Stimulated activated CD4-positive, alpha-beta T cell treated with anti-CD3 and anti-CD28 coated beads, Interleukin-1b, Interleukin-23, amount 100 ng/mL, for 24 hours (primary cell): ENCODE measurements at places on chromosomes 13 and 19.

DNA sequence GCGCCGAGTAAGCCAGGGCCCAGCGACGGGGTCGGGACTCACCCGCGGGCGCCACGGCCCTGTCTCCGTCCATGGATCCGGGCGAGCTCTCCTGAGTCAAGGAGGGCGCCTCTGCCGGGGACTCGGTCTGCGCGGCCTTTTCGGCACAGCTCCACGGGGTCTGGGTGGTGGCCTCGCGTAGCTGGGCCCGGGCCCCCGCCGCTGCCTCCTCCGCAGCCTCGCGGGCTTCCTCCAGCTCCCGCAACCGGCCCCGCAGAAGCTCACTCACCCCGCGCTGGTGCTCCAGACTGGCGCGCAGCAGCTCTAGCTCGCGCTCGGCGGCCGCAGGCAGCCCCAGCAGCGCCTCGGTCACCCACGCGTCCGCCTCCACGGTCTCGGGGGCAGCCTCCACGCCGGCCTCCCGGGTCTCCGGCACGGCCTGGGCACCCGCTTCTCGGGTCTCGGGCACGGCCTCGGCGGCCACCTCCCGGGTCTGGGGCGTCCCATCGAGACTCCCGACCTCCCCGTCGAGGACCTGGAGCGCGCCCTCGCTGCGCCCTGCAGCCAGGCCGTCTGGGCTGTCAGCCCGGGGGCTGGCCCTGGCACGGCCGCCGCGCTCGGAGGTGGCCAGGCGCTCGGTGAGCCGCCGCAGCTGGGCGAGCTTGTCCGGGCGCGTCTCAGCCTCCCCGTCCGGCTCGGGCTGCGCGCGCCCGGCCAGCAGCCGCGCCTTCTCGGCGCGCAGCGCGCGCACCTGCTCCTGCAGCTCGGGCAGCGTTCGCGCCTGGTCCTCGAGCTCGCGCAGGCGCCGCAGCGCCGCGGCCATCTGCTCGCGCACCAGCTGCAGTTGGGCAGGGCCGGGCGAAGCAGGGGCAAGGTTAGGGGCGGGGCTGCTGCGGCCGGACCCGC lies 8.4 kb downstream of the KANK3 start:
- no peak for DNase-seq

DNA sequence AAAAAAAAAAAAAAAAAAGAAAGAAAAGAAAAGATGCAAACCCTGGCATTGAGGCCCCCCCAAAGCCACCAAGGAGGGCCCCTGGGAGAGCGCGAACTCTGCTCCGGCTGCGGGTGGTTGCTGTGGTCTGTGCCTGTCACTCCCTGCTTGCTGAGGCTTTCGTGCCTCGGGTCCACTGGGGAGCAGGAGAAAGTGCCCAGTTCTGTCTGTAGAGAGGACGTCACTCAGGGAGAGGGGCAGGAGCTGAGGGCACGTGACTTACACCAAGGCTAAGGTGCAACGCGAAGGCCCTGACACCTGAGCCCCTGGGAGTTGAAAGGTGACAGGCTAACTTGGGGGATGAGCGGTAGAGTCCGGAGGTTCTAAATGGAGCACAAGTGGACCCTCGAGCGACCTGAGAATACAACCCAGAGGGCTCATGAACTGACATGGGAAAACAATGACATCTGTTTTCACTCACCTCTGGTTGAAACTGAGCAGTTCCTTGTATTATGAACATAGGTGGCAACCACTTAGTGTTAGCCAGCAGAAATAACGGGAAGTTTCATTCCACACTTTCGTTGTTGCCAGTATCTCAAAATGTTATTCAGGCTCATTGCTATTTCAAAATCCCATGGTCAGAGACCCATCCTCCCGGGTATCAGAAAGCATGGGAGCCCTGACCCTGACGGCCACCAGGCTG lies 69.2 kb upstream of the TM9SF2 start:
- no peak for DNase-seq

- no peak for DNase-seq
These were observed 1374.8 kb downstream of the PCDH9 start for GRCh38 chr13:65855242-65855805.

GRCh38 chr19:51098365-51099046 lies 9.7 kb downstream of the CTU1 start:
- DNase-seq = no peak

GRCh38 chr13:76012091-76012721 lies 376.1 kb downstream of the LMO7 start:
- DNase-seq = no peak

- no peak for DNase-seq
These were observed 24.0 kb upstream of the EIF3G start for GRCh38 chr19:10143681-10144080.

DNA sequence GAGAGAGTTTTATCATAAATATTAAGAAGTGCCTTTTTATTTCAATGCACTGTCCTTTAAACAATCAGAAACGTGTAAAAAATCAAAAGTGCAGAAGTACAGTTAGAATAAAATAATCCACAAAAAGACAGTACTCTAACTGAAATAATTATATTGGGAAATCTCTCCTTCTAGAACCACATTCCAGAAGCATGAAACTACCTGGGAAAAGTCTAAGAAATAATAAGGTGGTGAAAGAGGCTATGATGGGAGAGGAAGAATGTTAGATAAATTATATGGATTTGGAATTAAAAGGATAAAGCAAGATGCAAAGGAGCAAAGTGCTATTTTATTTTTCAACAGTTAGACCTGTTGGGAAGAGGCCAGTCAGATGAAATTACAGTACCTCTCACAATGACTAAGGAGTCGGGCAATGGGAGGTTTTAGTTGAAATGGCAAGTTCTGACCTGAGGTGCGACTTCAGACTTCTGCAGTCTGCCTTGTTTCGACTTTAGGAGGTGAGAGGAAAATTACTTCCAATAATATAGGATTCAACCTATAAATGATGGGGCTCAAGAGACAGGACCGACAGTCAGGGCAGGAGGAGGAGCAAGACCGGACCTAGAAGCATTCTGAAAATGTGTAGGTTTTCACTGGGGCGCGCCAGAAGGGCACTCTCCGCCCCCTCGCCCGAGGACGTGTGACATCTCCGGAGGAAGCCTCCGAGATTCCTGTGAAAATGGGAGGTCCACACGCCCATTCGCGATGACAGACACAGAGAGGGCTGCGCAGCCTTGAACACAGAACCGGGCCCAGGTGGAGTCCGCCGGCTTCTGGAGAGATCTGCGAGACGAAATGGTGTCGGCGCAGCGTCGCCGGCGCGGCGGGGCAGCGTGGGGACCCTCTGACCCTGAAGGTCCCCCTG lies 717 bp downstream of the SPRYD7 start:
- peak; percentile 24 for DNase-seq

- DNase-seq = no peak
These were observed 71.0 kb downstream of the ZNF568 start for GRCh38 chr19:36987091-36987490.

DNA sequence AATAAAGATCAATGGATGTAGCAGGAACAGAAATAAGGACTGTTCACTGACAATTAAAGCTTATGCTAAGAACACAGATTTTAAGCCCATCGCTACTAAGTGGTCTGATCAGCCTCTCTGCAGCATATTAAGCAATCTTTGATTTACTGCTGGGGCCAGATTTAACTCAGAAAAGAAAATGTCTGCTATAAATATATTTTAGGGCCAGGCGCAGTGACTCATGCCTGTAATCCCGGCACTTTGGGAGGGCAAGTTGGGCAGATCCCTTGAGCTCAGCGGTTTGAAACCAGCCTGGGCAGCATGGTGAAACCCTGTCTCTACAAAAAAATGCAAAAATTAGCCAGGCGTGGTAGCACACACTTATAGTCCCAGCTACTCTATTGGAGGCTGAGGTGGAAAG lies 43.0 kb downstream of the METTL21C start:
- DNase-seq = no peak
